Activated T-helper 1 cell treated with anti-CD3 and anti-CD28 coated beads, Interleukin-2, amount 50 U/mL, for 16 hours (primary cell): ENCODE measurements at places on chromosomes 2 and 18.

DNA sequence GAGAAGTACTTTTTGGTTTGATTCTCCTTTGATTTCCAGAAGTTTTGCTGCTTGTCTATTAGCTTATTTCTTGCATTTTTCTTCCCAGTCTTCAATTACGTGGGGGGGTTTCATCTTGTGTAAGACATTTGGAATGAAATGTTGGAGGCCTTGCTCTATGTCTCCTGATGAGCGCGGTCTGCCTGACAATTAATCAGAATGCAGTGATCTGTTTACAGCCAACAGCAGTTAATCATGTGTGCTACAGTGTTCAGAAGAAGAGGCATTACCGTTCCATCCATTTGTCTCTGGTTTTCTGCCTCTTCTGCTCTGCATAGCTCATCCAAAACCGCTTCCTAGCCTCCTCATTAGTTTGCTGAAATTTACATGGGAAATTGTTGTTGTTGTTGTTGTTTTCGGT, 134.4 kb upstream of the ST6GAL2 start:
- no peak for DNase-seq

DNA sequence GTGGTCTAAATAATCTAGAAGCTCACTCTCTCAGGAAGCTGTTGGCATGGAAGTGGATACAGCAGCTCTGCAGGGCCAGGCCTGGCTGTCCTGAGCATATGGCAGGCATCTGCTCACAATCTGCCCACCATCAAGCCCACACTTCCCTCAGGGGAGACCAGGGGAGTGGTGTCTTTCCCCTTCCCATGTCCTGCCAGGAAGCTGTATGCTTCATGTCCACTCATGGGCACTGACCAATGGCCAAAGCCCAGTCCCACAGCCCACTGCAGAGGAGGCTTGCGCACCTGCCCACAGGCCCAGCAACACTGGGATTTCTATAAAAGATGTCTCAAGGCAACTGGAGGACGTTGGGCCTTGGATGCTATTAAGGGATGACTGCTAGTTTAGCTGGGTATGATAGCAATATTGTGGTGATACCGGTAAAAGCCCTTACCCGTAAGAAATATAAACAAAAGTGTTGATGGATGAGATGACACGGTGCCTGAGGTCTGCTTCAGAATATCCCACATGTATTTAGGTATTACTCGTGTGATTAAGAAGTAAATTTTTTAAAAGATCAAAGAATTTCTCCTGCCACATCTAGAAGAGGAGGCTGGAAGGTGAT, 106.7 kb upstream of the CTDP1 start:
- no peak for DNase-seq

DNA sequence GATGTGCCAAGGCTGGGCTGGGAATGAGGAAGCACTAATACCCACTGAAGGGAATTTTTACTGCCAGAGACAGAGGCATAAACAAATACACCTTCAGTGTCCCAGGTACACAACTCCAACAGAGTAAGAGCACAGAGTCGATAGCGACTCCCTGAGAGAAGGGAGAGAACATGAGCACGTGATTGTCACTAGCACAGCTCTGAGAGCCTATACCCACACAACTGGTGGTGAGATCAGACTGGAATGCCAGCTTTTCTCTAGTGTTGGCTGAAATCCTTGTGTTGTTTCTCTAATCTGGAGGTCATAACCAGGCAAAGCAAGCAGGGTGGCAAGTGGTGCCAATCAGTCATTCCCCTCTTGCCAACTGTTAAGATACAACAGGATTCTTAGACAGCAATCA, 377.2 kb downstream of the CNTNAP5 start:
- DNase-seq: no peak

- no peak for DNase-seq
Observed at GRCh38 chr2:7237466-7237865, 320.3 kb downstream of the RNF144A start.
